Activated T-cell treated with anti-CD3 and anti-CD28 coated beads, Interleukin-2, amount 50 U/mL, for 72 hours (primary cell): ENCODE measurements at places on chromosomes 3 and 15. TPM values are rescaled to one million over a fixed set of nuclear protein-coding genes. Genes with fewer than 3 reads are reported as not detected.

DNA sequence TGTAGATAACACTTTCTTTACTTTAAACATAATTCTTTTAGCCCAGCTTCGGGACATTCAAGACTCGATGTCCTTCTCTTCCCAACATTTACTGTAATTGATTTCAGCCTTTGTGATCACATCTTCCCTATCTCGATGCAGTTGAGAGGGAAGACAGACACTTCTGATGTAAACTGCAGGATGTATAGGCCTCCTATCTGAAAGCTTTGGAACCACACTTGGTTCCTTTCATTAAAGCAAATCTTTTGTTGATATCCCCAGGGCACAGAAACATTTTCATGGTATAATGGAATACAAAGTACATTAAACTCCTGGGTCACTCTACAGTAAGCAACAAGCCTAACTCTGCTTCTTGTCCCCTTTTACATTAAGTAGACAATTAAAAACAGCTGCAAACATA, 6.4 kb downstream of the GRM7 start:
- H3K4me3 ChIP-seq, result no peak overlapping the region
- H3K36me3 ChIP-seq, result no peaks in the 10 kb centered on the region
- peaks cover 15% of the 10 kb centered on the region for H3K27me3 ChIP-seq
- no peaks in the 10 kb centered on the region for H3K4me1 ChIP-seq
- H3K27ac ChIP-seq, result no peak overlapping the region
- DNase-seq, result no peak

- peaks cover 29% of the 10 kb centered on the region for H3K27me3 ChIP-seq
- no peak overlapping the region for H3K4me3 ChIP-seq
- no peak for DNase-seq
- H3K36me3 ChIP-seq, result no peaks in the 10 kb centered on the region
- peaks cover 17% of the 10 kb centered on the region for H3K4me1 ChIP-seq
- no peak overlapping the region for H3K27ac ChIP-seq
Observed at GRCh38 chr15:60083318-60083717, 79.2 kb downstream of the FOXB1 start.

The AZI2 gene
- 51.4 TPM for total RNA-seq

- H3K27me3 ChIP-seq, result peaks cover 17% of the 10 kb centered on the region
- peaks cover 5% of the 10 kb centered on the region for H3K4me1 ChIP-seq
- H3K36me3 ChIP-seq, result no peaks in the 10 kb centered on the region
- DNase-seq, result no peak
- H3K27ac ChIP-seq, result no peak overlapping the region
- H3K4me3 ChIP-seq, result no peak overlapping the region
Observed at GRCh38 chr3:5423523-5423922, 236.0 kb downstream of the EDEM1 start.

DNA sequence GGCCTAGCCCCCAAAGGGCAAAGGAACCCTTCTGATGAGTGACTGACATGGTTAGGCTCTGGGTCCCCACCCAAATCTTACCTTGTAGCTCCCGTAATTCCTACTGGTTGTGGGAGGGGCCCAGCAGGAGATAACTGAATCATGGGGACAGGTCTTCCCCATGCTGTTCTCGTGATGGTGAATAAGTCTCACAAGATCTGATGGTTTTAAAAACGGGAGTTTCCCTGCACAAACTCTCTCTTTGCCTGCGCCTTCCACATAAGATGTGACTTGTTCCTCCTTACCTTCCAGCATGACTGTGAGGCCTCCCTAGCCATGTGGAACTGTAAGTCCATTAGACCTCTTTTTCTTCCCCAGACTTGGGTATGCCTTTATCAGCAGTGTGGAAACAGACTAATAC, 16.9 kb downstream of the TKT start:
- H3K36me3 ChIP-seq, result peaks cover 5% of the 10 kb centered on the region
- no peak overlapping the region for H3K27ac ChIP-seq
- H3K4me3 ChIP-seq, result no peak overlapping the region
- no peaks in the 10 kb centered on the region for H3K4me1 ChIP-seq
- no peaks in the 10 kb centered on the region for H3K27me3 ChIP-seq

- DNase-seq, result no peak
- no peaks in the 10 kb centered on the region for H3K27me3 ChIP-seq
- no peak overlapping the region for H3K27ac ChIP-seq
- H3K4me1 ChIP-seq, result peaks cover 14% of the 10 kb centered on the region
Observed at GRCh38 chr3:108152274-108152673, 61.4 kb upstream of the CD47 start.

The CYP1A2 gene
- total RNA-seq, result not detected

DNA sequence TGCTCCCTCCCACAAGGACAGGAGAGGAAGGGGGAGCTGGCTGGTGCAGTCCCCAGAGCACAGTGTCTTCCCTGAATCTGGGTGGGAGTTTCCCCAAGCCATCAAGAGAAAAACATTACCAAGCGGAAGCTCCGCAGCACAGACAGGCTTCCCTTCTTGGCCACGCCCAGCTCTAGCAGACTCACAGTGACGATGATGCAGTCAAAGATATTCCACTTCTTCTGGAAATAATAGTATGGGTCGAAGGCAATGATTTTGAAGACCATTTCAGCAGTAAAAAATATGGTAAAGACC, 76.7 kb downstream of the SCN10A start:
- H3K36me3 ChIP-seq, result no peaks in the 10 kb centered on the region
- DNase-seq, result no peak

DNA sequence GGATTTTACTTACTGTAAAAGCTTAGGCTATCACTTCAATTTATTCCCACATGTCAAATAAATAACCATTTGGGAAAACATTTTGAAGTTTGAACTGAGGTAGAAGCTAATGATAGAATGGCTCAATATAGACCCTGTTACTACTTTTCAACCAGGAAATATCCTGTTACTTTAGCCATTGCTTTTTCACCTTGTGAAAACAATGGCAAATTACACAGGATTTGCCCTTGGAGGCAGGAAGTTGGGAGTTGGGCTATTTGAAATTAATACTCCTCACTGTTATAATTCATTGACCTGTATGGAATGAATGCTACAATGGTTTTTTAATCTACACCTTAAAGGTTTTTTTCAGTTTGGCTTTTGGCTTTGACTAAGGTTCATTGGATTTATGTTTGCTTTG, 98.1 kb upstream of the UBE2E2 start:
- no peaks in the 10 kb centered on the region for H3K27me3 ChIP-seq
- no peaks in the 10 kb centered on the region for H3K4me1 ChIP-seq
- no peak overlapping the region for H3K4me3 ChIP-seq
- no peak overlapping the region for H3K27ac ChIP-seq
- H3K36me3 ChIP-seq, result no peaks in the 10 kb centered on the region
- DNase-seq, result no peak

DNA sequence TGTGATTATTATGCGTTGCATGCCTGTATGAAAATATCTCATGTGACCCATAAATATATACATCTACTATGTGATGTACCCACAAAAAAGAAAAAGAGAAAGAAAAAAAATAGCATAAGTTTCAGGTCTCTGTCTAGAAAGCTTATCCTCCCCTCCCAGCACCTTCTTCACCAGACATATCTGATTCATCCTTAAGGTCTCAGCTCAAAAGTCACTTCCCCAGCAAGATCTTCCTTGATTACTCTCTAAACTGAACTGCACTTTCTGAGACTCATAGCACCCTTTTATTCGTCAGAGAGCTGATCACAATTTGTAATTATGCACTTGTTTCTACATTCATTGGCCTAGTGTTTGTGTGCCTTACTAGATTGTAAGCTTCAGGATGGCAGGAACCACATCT, 11.1 kb upstream of the PTPN9 start:
- peak overlapping the region; percentile 0 for H3K27ac ChIP-seq
- no peak for DNase-seq
- peaks cover 16% of the 10 kb centered on the region for H3K4me1 ChIP-seq
- no peak overlapping the region for H3K4me3 ChIP-seq

- H3K27me3 ChIP-seq, result no peaks in the 10 kb centered on the region
- no peak for DNase-seq
- H3K36me3 ChIP-seq, result no peaks in the 10 kb centered on the region
- no peak overlapping the region for H3K4me3 ChIP-seq
- no peak overlapping the region for H3K27ac ChIP-seq
Observed at GRCh38 chr15:56473017-56473416, 8.1 kb upstream of the MNS1 start.

- peak overlapping the region; percentile 49 for H3K27ac ChIP-seq
- H3K27me3 ChIP-seq, result no peaks in the 10 kb centered on the region
- peak overlapping the region; percentile 90 for H3K4me3 ChIP-seq
- no peak for DNase-seq
- H3K4me1 ChIP-seq, result peaks cover 42% of the 10 kb centered on the region
Observed at GRCh38 chr3:44476181-44476611, 1.3 kb downstream of the ZNF445 start.

The IGDCC3 gene
- total RNA-seq, result not detected

- H3K4me3 ChIP-seq, result no peak overlapping the region
- H3K27me3 ChIP-seq, result peaks cover 27% of the 10 kb centered on the region
- H3K4me1 ChIP-seq, result no peaks in the 10 kb centered on the region
- H3K36me3 ChIP-seq, result no peaks in the 10 kb centered on the region
- no peak overlapping the region for H3K27ac ChIP-seq
- DNase-seq, result no peak
Observed at GRCh38 chr3:125163739-125164601, 48.6 kb downstream of the SLC12A8 start.

The CNTN6 gene
- total RNA-seq, result not detected

- H3K4me3 ChIP-seq, result no peak overlapping the region
- no peak overlapping the region for H3K27ac ChIP-seq
- DNase-seq, result no peak
- no peaks in the 10 kb centered on the region for H3K36me3 ChIP-seq
Observed at GRCh38 chr15:98402486-98402885, 245.9 kb upstream of the IGF1R start.

The APH1B gene
- 24.4 TPM for total RNA-seq

DNA sequence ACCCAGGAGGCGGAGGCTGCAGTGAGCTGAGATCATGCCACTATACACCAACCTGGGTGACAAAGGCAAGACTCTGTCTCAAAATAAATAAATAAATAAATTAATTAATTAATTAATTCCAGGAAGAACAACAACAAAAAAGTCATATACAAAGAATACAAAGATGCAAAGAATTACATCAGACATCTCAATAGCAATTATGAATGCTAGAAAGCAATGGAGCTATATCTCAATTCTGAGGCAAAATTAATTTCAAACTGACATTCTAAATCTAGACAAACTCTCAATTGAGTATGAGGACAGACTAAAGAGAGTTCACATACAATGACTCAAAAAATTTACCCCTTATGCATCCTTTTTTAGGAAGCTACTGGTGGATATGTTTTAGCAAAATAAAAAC, 69.6 kb upstream of the CTNNB1 start:
- H3K36me3 ChIP-seq, result peaks cover 16% of the 10 kb centered on the region
- H3K27me3 ChIP-seq, result no peaks in the 10 kb centered on the region
- no peak overlapping the region for H3K27ac ChIP-seq

DNA sequence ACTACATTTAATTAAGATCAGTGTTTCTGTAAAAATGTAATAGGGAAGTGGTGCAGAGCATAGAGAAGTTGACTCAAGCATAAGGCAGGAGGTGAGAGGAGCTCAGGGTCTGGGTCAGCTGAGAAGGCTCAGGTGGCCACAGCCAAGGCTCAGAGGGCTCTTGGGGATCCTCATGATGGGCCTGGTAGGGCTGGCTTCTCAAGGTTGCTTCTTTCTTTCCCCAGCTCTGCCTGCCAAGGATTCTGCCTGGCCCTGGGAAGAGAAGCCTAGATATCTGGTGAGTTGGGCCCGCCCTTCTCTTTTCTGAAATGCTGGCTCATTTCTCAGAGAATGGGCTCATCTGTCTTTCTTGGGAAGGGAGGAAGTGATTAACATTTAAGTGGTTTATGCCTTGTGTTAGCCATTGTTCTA, 6.5 kb downstream of the ZNF589 start:
- H3K4me1 ChIP-seq, result peaks cover 35% of the 10 kb centered on the region
- no peaks in the 10 kb centered on the region for H3K27me3 ChIP-seq
- H3K4me3 ChIP-seq, result peak overlapping the region; percentile 85
- DNase-seq, result no peak
- peaks cover 23% of the 10 kb centered on the region for H3K36me3 ChIP-seq

- H3K27me3 ChIP-seq, result no peaks in the 10 kb centered on the region
- no peaks in the 10 kb centered on the region for H3K36me3 ChIP-seq
- H3K27ac ChIP-seq, result no peak overlapping the region
- no peaks in the 10 kb centered on the region for H3K4me1 ChIP-seq
- H3K4me3 ChIP-seq, result no peak overlapping the region
Observed at GRCh38 chr3:41742121-41742520, 219.8 kb downstream of the ULK4 start.

The RCCD1 gene
- 26.2 TPM for total RNA-seq

- H3K4me1 ChIP-seq, result peaks cover 41% of the 10 kb centered on the region
- H3K4me3 ChIP-seq, result peak overlapping the region; percentile 65
- no peaks in the 10 kb centered on the region for H3K36me3 ChIP-seq
- peaks cover 83% of the 10 kb centered on the region for H3K27me3 ChIP-seq
- no peak overlapping the region for H3K27ac ChIP-seq
Observed at GRCh38 chr3:169658311-169658931, 5.1 kb downstream of the MECOM start.

DNA sequence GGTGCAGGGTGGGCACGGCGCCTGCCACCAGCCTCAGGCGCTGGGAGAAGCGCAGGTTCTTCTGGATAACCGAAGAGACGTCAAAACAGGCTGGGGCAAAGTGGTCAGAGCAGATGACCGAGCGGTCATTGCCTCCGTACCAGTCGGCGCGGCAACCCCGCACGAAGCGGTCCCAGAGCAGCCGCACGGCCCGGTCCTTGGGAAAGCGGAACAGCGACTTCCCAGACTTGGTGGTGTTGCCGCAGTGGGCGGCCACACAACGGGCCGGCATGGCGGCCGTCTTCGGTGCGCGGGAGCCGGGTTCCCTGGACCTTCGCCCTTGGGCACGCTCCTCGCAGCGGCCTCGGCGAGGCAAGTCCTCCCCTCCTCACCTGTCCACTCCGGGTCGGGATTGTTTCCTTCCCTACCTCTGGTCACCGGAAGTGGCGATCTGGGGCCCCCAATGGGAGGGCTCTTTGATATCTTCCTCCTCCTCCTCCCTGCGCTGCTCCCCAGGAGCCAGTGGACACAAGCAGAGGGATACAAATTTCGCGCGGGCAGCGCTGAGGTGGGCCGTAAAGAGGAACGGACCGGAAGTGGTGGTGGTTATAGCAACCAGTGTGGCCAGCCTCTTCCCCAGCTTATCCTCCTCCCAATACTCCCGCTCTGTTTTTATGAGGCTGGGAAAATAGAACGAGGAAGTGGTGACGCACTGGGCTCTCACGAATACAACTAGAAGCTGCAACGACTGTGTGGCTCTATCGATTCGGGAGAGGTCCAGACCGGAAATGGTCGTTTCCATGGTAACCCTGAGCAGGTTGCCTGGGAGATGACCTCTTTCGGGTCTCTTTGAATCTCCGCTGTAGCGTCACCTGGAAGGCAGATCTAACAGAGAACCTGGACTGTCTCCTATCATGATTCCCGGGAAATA, at the start of the genes LRRC49 and THAP10:
TSS of gene LRRC49 (plus strand) at position 825 of the 910 bp plus-strand sequence. CDS start at position 894, 69 bp downstream.
TSS of gene THAP10 (minus strand) at position 432 of the 910 bp plus-strand sequence. CDS start at position 271, 161 bp downstream.
- H3K27ac ChIP-seq, result peak within 1 kb of the TSS; percentile 92
- peaks cover 8% of the 10 kb centered on the region for H3K36me3 ChIP-seq
- H3K4me3 ChIP-seq, result peak within 1 kb of the TSS; percentile 97
- H3K27me3 ChIP-seq, result peaks cover 33% of the 10 kb centered on the region

GRCh38 chr3:43248185-43248583, 38.2 kb upstream of the SNRK start:
- no peak for DNase-seq
- H3K27me3 ChIP-seq, result no peaks in the 10 kb centered on the region
- H3K27ac ChIP-seq, result no peak overlapping the region
- H3K36me3 ChIP-seq, result peaks cover 3% of the 10 kb centered on the region
